ENCODE measurements at places on chromosomes 4 and X. TPM values are rescaled to one million over a fixed set of nuclear protein-coding genes. Genes with fewer than 3 reads are reported as not detected.

The FAM149A gene
- total RNA-seq, result 33.4 TPM

The CCSER1 gene
- total RNA-seq, result 0.23 TPM

DNA sequence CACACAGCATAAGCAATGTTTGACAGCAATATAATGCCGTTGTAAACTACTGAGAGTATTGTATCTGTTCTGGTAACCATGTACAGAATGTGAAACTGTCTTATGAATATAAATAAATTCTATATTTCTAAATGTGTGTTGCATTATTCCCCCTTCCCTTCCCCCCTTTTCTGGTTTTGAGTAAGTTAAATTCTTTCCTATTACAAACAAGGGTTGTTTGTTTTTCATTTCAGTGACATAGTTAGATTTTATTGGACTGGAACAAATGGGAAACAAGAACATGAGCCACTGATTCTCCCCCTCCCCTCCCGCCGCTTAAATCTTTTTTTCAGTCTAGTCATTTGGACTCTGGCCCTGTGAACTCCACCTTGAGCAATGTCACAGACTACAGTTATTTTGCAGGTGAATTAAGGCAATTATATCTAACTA lies 69.8 kb downstream of the GPAT3 start:
- no peak for DNase-seq

GRCh38 chr4:7472442-7473013 lies 37.8 kb upstream of the PSAPL1 start:
- DNase-seq, result no peak

- DNase-seq, result no peak
These were observed 147.0 kb downstream of the PDLIM5 start for GRCh38 chr4:94598758-94599157.

- no peak for DNase-seq
These were observed 19.3 kb downstream of the RAP2C start for GRCh38 chrX:132199941-132200340.

GRCh38 chr4:123587983-123588494 lies 191.4 kb downstream of the SPRY1 start:
- no peak for DNase-seq

GRCh38 chr4:123480706-123481418 lies 84.3 kb downstream of the SPRY1 start:
- no peak for DNase-seq

DNA sequence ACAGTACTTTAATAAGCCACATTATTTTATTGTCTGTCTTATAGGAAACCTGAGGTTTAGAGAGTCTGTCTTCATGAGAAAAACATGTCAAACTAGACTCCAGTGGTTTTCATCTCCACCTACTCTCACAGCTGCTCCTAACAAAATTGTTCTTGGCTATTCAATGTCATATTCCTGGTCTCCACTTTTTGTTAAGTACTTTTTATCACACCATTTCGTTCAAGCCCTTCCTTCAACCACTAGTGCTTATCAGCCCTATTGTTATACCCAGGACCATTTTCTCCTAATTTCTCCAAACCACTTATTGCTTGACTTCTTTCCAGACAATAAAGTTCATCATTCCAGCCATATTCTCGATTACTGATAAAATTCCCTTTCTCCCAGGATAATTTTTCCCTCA lies 1674.3 kb upstream of the AGA start:
- DNase-seq, result no peak

DNA sequence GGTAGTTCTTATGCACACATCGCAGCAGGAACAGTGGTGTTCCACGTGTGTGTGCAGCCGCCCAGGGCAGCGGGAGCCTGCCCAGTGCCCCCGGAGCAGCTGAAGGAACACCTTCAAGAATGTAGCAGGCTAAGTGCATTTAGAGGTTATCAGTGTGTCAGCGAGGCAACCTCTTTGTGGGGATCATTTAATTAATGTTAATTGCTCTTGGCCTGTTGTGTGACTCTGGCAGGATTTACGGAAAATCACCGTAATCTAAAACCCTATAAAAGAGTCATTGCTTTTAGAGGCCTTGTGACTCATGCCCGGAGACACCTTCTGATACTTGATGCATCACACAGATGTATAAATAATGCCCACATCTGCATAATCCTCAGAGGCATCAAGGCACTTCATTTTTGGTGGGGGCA lies 47.3 kb upstream of the GATB start:
- DNase-seq, result no peak

- no peak for DNase-seq
These were observed 809.3 kb downstream of the C4orf33 start for GRCh38 chr4:129905256-129905655.

DNA sequence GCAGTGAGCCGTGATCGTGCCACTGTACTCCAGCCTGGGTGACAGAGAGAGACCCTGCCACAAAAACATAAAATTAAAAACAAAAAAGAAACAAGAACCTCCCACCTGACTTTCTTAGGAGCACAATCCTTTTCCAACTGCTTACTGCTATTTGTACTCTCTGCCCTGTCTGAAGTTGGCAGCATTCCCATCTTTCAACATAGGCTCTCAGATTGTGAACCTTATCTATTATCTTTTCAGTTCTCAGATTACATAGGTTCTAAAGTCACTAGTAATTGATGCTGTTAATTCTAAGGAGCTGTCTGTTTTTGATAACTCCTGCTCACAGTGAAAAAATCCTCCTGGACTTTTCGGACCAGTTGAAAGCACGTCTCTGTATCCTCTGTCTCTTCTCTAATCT lies 812.2 kb upstream of the CT83 start:
- DNase-seq, result no peak

DNA sequence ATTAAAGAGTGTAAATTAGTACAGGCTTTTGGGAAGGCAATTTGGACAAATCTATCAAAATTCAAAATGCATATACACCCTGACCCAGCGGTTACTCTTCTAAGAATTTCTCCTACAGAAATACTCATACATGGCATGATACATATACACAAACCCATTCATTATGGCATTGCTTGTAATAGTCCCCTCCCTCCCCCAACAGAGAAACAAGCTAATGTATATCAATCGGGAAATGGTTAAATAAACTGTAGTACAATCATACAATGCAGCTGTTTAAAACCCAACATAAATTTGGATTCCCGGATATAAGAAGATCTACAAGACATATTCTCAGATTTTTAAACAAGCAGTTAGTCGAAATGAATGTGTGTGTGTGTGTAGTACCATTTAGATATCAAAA lies 808 bp downstream of the HUWE1 start:
- no peak for DNase-seq
